Sigmoid colon (tissue), 7 donors: ENCODE measurements at places on chromosomes 1 and 21.
A peak's percentile ranks its signal among the peaks of the same experiment; 100 is the strongest.

GRCh38 chr1:215607412-215607811 is 40.3 kb downstream of the KCTD3 start:
- DNase-seq = no peak

DNA sequence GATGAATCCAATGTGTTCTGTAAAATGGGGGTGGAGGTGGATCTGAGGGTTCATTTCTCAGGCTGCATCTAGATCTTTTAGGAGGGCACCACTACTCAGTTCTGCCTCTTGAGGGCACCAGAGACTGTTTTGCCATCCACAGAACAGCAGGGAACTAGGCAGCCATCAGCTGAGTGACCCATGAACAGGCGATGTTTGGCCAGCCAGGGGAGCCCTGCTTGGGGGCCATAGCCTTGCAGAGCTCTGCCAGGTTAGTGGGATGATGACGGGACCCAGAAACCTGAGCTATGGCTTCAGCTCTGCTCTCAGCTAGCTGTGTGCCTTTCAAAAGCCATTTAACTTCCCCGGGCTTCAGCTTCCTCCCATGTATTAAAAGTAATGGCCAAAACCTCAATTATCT is 13.4 kb upstream of the NOS1AP start:
- peak; percentile 76 for DNase-seq

DNA sequence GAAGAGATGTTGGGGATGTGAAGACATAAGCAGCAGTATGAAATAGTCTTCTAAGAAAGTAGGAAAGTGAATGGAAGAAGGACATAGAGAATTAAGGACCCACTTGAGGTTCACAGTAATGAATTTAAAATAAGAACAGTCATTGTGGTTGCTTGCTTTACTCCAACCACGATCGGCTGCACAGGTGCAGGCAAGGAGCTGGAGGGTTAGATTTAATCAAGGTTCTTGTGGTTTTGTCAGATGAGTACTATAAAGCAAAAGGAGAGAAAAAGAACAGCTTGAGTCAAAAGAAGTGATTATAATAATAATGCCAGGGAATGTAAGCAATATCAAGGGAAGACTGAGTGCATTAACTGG is 46.1 kb upstream of the RBM34 start:
- DNase-seq = no peak

- no peak for DNase-seq
Observed at GRCh38 chr1:245412306-245412705, 257.5 kb downstream of the KIF26B start.

- DNase-seq = no peak
Observed at GRCh38 chr1:14704846-14705245, 106.4 kb downstream of the KAZN start.

- no peak for DNase-seq
Observed at GRCh38 chr1:31444725-31445448, 31.9 kb downstream of the SERINC2 start.
